Stomach (tissue), 19 donors: ENCODE measurements at places on chromosomes 1 and 21. TPM values are rescaled to one million over a fixed set of nuclear protein-coding genes. Genes with fewer than 3 reads are reported as not detected.

C1QTNF12 gene
- 1.6 TPM for polyA plus RNA-seq

AMPD1 gene
- polyA plus RNA-seq, result 0.62 TPM

SMCP gene
- not detected for polyA plus RNA-seq

PLEKHM2 gene
- polyA plus RNA-seq, result 19.3 TPM

ST6GALNAC5 gene
- polyA plus RNA-seq, result 1.8 TPM

PTAFR gene
- 1.9 TPM for polyA plus RNA-seq

HUNK gene
- polyA plus RNA-seq, result 0.13 TPM

SPRR1B gene
- polyA plus RNA-seq, result not detected

THEM4 gene
- 11.2 TPM for polyA plus RNA-seq

AJAP1 gene
- 0.31 TPM for polyA plus RNA-seq

CHRM3 gene
- 0.92 TPM for polyA plus RNA-seq

PIP5K1A gene
- polyA plus RNA-seq, result 13.4 TPM

DNM3 gene
- 0.70 TPM for polyA plus RNA-seq

DNA sequence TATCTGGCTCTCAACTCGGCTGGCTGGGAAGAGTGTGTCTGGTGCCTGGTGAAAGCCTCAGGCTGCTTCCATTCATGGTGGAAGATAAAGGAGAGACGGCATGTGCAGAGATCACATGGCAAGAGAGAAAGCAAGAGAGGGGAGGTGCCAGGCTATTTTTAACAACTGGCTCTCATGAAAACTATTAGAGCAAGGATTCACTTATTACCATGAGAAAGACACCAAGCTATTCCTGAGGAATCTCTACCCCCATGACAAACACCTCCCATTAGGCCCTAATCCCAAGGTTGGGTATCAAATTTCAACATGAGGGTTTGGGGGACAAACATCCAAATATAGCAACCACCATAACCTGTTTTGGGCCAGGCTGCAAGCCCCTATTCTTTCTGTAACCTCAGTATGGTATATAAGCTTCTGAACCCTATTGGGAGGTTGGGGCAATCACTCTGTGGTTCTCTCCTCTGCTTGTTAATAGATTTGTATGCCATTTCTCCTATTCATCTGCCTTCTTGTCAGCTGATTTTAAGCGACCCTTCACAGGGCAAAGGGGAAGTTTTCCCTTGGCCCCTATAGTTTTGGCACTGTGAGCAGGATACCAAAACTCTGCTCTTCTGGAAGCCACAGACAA, 179.0 kb upstream of the TNR start:
- H3K36me3 ChIP-seq, result no peaks in the 10 kb centered on the region
- H3K27ac ChIP-seq, result no peak overlapping the region
- H3K27me3 ChIP-seq, result no peaks in the 10 kb centered on the region
- no peaks in the 10 kb centered on the region for H3K4me1 ChIP-seq

DNA sequence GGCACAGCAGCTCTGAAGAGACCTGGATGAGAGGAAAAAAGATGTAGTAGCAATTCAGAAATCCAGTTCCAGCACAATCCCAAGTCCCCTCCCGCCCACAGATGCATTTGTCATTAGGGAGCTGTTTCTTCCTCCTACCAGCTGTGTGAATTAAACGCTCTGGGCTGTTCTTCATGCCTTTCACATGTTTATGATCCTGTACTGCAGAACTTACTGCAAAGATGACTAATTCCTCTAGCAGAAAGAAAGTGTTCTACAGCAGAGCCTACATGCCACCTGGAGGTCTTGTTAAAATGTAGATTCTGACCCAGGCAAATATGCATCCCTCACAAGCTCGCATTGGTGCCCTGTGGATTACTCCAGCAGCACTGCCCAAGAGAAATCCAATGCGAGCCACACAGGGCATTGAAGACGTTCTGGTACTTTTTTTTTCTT, 6.5 kb downstream of the ENO1 start:
- no peak overlapping the region for H3K27ac ChIP-seq
- no peaks in the 10 kb centered on the region for H3K27me3 ChIP-seq
- peaks cover 53% of the 10 kb centered on the region for H3K4me1 ChIP-seq

GRCh38 chr1:29958271-29958670, 721.9 kb downstream of the PTPRU start:
- H3K4me1 ChIP-seq, result no peaks in the 10 kb centered on the region
- H3K4me3 ChIP-seq, result no peak overlapping the region
- H3K36me3 ChIP-seq, result no peaks in the 10 kb centered on the region
- no peak for DNase-seq

DNA sequence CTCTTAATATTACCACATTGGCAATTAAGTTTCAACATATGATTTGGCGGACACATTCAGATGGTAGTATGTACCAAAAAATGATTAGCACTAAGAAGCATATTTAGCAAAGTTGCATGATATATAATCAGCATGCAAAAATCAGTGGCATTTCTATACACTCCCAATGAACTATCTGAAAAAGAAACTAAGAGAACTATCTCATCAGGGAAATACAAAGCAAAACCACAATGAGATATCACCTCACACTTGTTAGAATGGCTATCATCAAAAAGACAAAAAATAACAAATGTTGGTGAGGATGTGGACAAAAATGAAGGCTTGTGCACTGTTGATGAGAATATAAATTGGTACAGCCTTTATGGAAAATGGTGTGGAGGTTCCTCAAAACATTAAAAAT, 31.4 kb upstream of the DENND1B start:
- H3K4me3 ChIP-seq, result no peak overlapping the region
- no peaks in the 10 kb centered on the region for H3K36me3 ChIP-seq
- H3K4me1 ChIP-seq, result no peaks in the 10 kb centered on the region
- H3K27ac ChIP-seq, result no peak overlapping the region

GRCh38 chr1:66532798-66533783, 862 bp upstream of the SGIP1 start:
- peak overlapping the region; percentile 44 for H3K4me3 ChIP-seq
- DNase-seq, result peak; percentile 76
- peak overlapping the region; percentile 80 for H3K27ac ChIP-seq
- H3K27me3 ChIP-seq, result peaks cover 17% of the 10 kb centered on the region
- no peaks in the 10 kb centered on the region for H3K36me3 ChIP-seq

- no peaks in the 10 kb centered on the region for H3K27me3 ChIP-seq
- no peak overlapping the region for H3K4me3 ChIP-seq
- no peak overlapping the region for H3K27ac ChIP-seq
- no peaks in the 10 kb centered on the region for H3K36me3 ChIP-seq
- no peaks in the 10 kb centered on the region for H3K4me1 ChIP-seq
Measured at GRCh38 chr1:64440183-64440826, 29.6 kb upstream of the CACHD1 start.

GRCh38 chr21:26070822-26071425, 99.6 kb downstream of the APP start:
- DNase-seq, result no peak
- no peaks in the 10 kb centered on the region for H3K36me3 ChIP-seq
- H3K4me1 ChIP-seq, result peaks cover 10% of the 10 kb centered on the region
- H3K27me3 ChIP-seq, result no peaks in the 10 kb centered on the region

- no peaks in the 10 kb centered on the region for H3K27me3 ChIP-seq
- no peak overlapping the region for H3K27ac ChIP-seq
- no peak for DNase-seq
- no peak overlapping the region for H3K4me3 ChIP-seq
- H3K4me1 ChIP-seq, result peaks cover 34% of the 10 kb centered on the region
Measured at GRCh38 chr1:71074681-71075080, 6.2 kb downstream of the ZRANB2 start.

DNA sequence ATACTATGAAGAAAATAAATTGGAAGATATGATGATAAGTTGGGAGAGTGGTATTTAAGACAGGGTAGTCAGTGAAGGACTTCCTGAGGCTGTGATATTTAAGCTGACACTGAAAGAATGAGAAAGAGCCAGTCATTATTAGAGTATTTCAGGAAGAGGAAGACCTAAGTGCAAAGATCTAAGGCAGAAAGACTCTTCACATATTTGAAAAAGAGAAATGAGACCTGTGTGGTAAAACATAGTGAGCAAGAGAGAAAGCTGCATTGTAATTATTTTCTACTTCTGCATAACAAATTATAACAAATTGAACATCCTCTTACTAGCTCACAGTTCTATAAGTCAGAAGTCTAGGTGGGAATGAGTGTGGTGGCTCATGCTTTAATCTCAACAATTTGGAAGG, 34.6 kb upstream of the DOCK7 start:
- no peaks in the 10 kb centered on the region for H3K36me3 ChIP-seq
- H3K27me3 ChIP-seq, result no peaks in the 10 kb centered on the region
- peaks cover 58% of the 10 kb centered on the region for H3K4me1 ChIP-seq
- no peak overlapping the region for H3K4me3 ChIP-seq
- DNase-seq, result no peak

DNA sequence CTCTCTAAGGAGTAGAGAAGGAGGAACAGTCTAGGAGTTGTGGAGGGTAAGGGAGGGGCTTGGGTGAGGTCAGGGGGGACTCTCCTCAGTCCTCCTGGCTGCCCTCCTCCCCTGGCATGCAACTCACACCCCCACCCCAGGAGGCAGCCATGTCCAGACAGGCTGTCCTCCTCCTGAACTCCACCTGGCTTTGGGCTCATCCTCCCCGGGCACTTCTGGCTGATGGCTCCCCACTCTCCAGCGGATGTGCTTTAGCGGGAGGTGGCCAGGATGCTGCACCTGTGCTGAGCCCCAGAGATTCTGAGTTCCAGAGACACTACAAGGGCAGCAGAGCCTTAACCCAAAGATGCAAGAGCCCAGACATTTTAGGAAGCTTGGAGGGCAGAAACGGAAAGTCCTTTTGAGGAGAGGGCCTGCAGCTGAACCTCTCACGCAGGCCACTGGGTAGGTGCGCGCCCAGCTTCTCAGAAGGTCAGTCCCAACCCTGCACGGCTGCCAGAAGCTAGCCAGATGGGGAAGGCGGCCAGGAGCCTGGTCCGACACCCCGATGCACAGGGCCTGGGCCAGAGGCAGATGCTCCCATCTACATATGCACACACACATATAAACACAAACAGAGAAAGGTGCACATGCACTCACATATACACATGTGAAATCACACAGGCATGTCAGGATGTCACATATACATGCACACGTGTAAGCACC, 83.4 kb downstream of the PDE9A start:
- no peak for DNase-seq
- H3K4me3 ChIP-seq, result no peak overlapping the region
- H3K27ac ChIP-seq, result peak overlapping the region; percentile 84

DNA sequence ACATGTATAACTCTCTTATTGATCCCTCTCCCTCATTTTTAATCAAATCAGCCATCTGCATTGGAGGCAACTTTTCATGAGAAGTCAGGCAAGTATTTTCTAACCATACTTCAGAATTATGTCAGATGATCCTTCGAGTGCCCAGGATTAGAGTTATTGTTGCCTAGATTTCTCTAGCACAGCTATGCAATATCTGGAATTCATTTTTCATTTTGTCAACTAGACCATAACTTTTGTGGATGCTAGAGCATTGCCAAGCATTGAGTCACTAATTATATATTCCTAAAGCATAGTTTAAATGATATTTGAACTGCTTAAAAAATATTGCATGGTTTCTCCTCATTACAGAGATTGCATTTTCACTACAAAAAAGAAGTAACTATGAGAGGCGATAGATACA, 21.2 kb downstream of the HFM1 start:
- H3K4me1 ChIP-seq, result no peaks in the 10 kb centered on the region
- H3K4me3 ChIP-seq, result no peak overlapping the region
- H3K27ac ChIP-seq, result no peak overlapping the region
- H3K36me3 ChIP-seq, result no peaks in the 10 kb centered on the region

DNA sequence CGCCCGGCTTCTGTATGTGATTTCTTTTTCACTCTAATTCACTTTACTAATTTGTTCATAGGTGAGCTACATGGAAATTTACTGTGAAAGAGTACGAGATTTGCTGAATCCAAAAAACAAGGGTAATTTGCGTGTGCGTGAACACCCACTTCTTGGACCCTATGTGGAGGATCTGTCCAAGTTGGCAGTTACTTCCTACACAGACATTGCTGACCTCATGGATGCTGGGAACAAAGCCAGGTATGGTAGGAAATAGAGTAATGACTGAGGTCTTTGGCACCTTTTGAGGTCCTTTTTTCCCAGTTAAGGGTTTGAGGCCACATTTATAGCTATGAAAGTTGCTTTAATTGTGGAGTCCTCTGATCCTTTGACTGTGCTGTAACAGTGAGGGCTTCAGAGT, 56.9 kb downstream of the KIF1B start:
- no peak overlapping the region for H3K4me3 ChIP-seq
- H3K36me3 ChIP-seq, result peaks cover 47% of the 10 kb centered on the region
- no peak overlapping the region for H3K27ac ChIP-seq
- H3K4me1 ChIP-seq, result no peaks in the 10 kb centered on the region
- no peaks in the 10 kb centered on the region for H3K27me3 ChIP-seq
- DNase-seq, result no peak

DNA sequence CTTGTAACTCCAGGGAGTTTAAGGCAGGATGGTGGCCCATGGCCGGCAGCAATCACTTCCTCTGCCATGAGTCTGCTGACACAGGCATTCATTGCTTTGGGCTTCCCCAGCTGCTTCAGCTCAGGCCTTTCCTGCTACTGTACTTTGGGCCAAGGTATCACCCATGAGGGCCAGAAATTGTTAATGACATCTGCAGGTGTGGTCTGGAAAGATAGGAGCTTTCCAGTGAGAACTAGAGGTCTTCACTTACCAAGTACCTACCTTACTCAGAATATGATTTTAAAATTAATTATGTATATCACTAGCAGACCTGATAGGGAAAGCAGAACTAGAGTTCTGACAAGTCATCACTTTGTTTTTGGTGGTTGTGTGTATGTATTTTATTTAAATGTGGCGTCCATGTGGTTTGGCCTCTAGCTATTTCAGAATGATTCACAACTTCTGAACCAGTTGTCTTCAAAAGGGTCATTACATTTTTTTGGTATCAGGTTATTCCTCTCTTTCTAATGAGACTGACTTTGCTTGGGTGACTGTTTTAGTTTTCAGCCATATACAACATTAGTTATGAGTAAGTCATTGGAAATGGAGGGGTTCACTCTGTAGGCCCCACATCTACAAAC, 2.7 kb downstream of the RGL1 start:
- DNase-seq, result no peak
- H3K27ac ChIP-seq, result no peak overlapping the region
- no peak overlapping the region for H3K4me3 ChIP-seq
- no peaks in the 10 kb centered on the region for H3K27me3 ChIP-seq

DNA sequence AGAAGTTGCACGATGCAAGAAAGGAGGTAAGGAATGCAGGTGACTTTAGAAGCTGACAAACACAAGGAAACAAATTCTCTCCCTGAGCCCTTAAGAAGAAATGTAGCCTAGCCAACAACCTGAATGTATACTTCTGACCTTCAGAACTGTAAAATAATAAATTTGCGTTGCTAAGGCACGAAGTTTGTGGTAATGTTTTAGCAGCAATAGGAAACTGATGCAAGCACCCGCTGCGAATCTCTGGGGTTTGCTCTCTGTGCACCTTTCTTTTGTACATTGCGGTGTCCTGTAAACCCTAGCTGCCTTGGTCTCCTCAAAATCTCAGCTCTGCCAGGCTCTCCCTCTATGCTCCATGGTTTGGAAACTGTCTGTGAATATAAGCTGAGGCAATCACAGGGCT, 15.1 kb downstream of the CD53 start:
- no peaks in the 10 kb centered on the region for H3K36me3 ChIP-seq
- no peak overlapping the region for H3K27ac ChIP-seq
- H3K4me3 ChIP-seq, result no peak overlapping the region
- H3K4me1 ChIP-seq, result no peaks in the 10 kb centered on the region
- no peak for DNase-seq

DNA sequence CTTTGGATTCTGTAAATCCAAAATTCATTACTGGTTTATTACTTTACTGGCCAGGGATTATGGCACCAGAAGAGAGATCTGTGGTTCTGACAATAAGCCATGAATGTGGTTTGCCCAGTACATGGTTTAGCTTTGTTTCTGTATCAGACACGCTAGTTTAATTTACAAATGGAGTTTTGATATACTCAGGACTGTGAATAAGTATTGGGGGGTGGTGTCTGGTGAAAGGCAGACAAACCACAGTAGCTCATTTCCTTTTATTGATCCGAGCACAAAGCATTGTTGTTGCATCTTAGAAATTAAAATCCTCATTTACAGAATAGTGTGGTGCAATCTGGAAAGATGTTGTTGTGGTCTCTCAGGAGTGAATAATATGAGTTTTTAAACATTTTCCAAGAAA, 96.0 kb downstream of the ST6GALNAC3 start:
- H3K27me3 ChIP-seq, result no peaks in the 10 kb centered on the region
- H3K36me3 ChIP-seq, result no peaks in the 10 kb centered on the region
- no peak overlapping the region for H3K27ac ChIP-seq
- H3K4me1 ChIP-seq, result no peaks in the 10 kb centered on the region
